Muscle of leg (tissue), 16 donors: ENCODE measurements at places on chromosomes 12 and 14.

GRCh38 chr14:65348137-65348536 is 64.4 kb upstream of the FUT8 start:
- DNase-seq: peak; percentile 19

DNA sequence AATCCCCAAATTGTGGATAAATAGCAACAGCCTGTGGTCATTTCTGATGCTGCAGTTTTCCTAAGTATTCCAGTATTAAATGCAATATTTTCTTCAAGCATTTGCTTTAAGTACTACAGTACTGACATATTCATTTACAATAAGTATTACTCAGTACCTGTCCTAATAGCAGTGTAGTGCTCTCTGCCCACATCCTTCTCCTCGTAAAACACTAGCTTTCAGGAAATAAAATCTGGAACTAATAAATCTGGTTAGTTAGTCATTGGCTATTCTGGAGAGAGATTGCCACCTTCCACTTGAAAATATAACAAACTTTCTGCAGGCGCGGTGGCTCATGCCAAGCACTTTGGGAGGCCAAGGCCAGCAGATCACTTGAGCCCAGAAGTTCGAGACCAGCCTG is 441.5 kb downstream of the PRKD1 start:
- DNase-seq: no peak

GRCh38 chr14:51290132-51290531 is 50.1 kb downstream of the TMX1 start:
- no peak for DNase-seq

DNA sequence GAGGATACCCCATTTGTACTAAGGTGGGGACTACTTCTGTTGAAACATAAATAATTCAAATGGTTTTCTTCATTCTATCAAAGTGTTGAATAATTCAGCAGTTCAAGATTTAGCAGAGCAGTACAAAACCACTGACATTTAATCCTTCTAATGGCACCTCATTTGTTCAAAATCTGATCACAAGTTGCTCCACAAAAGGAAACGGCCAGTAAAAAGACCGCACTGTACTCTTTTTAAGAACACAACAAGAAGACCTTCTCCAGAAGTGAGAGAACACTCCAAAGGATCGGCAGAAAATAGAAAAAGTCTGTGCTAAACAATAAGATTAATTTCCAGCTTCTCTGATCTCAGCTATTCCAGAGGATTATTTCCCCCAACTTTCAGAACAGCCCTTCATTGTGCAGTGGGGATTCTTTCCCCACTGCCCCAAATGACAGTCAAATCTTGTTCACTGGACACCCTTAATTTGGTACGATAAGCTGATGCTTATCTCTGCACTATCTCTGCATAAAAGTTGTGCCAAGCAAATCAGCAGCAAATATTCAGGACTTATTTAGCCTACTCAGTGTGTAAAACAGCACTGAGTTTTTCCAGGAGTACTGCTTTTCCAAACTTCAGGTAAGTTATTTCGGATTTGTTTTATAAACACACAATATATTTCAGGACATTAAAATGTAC is 5.2 kb downstream of the MPHOSPH9 start:
- no peak for DNase-seq

- DNase-seq: peak; percentile 52
Measured at GRCh38 chr14:54776361-54777001, 126.1 kb downstream of the GCH1 start.

DNA sequence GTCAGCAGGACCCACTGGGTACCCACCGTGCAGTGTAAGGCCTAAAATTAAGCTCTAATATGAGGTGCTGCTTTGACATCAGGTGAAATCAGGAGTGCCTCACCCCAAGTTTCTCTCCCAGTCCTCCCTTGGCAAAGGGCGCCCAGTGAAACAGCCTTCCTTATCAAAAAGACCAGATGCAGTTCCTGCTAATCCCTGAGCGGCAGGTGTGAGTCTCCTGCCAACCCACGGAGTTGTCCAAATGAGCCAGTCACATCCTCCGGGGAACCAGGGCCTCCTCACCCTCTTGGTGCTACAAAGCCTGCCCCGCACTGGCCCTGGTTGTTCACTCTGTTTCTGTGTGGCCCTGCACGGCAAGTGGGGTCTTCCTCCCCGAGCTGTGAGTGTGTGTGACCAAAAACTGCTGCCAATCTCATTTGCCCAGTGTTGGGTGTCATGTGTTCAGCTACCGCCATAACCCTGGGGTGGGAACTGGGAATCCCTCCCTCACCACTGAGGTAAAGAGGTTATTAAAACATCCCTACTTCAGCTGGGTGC is 20.2 kb upstream of the P2RX4 start:
- no peak for DNase-seq

GRCh38 chr12:94276725-94277124 is 128.3 kb downstream of the PLXNC1 start:
- no peak for DNase-seq

DNA sequence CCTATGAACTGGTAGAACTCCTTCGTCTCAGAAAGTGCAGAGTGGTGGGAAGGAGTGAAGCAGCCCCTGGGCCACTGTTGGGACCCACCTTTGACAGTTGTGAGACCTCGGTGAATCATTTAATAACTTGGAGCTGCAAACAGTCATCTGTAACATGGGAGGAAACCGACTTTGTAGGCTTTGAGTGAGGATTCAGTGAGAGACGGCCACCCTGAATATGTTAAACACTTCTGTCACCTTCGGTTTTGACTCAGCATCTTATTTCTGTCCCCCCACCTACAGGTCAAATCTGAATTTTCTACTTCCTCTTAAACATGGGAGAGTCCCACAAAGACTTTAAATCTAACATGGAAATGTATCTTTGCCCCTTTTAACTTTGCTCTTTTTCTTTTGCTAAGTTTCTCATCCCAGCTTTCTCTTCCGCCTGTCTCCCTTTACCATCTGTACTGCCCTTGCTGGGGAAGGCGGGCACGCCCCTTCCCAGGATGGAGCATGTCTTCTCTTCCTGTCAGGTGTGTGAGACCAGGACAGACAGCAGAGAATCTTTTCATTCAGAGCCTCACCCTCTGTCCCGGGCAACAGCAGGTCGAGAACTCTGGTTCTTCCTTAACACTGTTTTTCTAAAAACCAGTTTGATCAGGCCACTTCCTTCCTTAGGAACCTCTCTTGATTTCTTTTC is 37.1 kb downstream of the ZC3H14 start:
- DNase-seq: no peak

DNA sequence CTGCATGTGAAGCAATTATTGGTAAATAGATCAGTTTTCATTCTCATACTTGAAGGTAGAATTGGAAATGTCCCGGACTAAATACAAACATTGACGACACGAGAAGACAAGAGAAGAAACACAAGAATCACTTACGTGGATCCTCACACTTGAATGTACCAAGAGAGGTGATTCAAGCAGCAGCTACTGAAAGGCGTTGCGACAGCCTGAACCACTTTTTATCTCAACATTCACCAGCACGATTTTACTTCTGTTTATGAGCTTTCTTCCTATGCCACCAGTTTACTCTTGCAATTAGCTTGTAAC is 3.6 kb upstream of the FZD10 start:
- DNase-seq: no peak

DNA sequence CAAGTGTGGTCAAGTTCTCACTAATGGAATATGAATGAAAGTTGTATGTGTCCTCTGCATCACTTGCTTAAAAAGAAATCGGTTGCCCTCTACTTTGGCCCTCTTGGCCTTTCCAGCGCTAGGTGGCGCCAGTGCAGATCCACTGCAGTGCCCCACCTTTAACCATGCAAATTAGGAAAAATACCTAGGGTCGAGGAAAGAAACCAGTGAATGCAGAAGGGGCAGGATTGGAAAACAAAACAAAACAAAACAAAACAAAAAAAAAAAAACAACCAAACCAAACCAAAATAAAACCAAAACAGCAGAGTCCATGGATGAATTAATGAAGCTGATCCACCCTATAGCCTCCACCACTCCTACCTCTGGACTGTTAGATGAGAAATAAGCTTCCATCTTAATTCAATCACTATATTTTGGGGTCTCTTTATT is 12.9 kb upstream of the NEMF start:
- DNase-seq: peak; percentile 79

- DNase-seq: no peak
Measured at GRCh38 chr12:78938341-78939084, 73.9 kb downstream of the SYT1 start.

DNA sequence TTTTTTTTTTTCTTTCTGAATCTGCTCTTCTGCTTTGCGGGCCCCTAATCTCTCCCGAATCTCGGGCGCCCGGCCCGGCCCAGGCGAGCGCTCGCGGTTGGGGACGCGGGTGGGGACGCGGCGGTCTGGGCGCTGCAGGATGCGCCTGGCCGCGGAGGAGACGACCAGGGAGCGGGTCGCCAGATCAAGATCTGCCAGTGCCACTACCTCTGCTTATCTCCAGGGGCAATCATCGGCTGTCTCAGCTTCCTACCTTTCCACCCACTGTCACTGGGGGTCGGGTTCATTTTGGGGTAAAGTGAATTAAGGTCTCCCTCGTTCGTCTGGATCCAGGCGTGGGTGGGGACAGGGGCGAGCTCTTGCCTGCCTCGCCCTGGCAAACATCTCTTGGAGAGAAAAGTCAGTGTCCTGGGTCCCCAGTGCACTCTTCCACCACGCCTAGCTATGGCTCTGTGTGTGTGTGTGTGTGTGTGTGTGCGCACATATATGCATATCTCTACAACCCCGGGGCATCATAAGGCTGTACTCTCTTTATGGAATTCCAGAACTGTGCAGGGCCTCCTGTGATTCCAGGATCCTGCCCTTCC is 422.3 kb downstream of the VRK1 start:
- no peak for DNase-seq

DNA sequence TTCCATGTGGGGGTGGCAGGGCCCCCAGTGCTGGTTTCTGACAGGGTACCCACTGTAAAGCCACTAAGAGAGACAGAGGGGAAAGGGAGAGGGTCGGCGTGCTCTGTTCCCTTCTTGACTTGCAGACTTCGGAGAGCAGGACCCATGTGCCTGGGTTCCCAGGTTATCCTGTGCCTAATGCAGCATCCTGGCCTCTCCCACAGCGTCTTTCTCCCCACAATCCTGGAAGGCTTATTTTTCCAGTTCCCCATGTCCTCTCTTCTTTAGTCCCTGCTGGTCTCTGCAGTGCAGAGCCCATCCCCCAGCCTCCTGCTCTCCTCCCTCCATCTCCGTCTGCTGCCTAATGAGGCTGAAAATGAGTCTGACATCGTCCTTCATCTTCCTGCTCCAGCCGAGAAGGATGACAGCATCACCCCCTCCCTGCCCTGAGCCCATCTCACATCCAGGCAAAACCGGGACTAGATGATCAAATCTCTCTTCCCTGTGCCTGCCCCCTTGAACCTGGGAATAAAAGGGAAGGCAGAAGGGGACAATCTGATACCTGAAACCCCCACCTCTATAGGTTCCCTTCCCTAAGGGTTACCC is 15.1 kb downstream of the CALCOCO1 start:
- no peak for DNase-seq

DNA sequence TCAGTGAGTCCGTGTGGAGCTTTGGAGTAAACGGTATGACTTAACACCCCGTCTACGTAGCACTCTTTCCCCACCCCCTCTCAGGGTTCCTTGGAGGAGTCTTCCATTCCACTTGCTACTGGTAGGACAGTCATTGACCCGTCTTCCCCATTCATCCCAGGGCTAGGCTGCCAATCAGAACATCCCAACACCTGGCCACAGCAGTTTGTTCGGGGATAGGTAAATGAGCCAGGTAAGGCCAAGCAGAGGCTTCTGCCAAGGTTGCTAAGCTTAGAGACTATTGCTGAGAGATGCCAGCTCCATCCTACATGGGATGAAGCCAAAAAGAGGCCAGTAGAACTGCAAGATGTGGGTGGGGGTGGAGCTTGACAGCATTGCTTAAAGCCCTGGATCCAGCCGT is 130.8 kb downstream of the BCL11B start:
- DNase-seq: no peak

DNA sequence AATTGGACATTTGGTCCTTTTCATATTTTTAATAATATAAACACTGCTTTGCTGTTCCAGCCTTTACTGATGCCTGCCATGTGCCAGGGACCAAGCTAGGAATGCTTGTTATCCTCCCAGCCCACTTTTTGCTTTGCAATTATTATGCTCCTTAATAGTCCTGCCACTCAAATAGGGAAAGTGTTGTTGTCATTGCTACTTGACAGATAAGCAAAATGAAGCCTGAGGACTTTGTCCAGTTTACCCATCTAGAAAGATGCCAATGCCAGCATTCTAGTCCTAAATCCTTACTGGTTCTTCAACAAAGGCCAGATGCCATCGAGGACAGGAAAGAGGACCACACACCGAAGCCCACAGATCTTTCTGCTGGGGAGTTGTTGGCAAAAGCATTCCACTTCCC is 246.5 kb downstream of the EMP1 start:
- no peak for DNase-seq

DNA sequence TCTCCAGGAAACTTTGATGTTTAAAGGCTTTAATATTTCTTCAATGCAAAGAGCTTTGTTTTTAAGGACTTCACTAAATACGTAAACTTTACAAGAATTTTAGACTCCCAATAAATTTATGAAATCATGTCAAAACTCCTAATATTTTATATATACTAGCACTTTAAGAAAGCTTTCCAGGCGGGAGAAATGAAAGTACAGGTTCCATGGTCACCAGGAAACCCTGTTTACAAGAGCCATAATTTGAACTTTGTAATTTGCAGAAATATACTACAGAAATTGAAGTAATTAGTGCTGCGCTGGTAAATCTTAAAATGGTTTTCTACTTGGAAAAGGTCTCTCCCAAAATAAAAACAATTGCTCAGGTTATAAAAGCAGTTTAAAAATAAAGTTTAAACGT is 8.8 kb downstream of the CCDC92 start:
- no peak for DNase-seq

- DNase-seq: no peak
Measured at GRCh38 chr14:55458800-55459515, 18.5 kb upstream of the TBPL2 start.

GRCh38 chr12:85280165-85280983 is at the start of gene ALX1:
ALX1 (plus strand) TSS chr12:85280220; CDS start chr12:85280262, 42 bp downstream.
- DNase-seq: peak; percentile 58

DNA sequence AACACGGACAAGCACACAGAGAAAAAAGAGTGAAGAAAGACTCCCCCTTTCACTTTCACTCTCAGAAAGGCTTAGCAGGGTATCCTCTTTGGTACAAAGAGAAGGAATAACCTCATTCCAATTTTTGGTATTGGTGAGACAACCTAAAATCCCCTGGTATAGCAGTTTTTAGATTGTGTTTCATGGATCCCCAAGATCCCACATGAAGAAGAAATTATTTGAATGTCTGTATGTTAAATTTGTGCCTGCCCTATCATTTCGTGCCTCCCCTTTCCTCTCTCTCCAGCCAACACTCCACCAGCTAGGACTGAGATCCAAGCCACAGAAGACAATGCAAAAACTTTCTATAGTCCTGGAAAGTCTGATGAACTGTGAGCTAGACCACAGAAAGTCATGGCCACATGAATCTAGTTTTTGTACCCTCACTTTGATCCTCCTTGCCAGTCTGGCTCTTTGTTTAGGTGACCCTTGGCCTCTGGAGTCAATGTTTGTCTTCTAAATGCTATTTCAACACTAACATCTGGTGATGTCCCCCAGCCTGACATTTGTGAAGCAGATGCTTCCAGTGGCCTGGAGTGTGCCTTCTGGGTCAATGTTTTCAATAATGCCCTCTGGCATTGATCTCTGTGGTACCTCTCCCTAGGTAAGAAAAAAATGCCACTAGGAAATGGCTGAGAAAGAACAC is 181.9 kb upstream of the BMP4 start:
- DNase-seq: no peak
